Fibroblast of pulmonary artery (primary cell): ENCODE measurements at places on chromosomes 3 and 15.
A peak's percentile ranks its signal among the peaks of the same experiment; 100 is the strongest.

DNA sequence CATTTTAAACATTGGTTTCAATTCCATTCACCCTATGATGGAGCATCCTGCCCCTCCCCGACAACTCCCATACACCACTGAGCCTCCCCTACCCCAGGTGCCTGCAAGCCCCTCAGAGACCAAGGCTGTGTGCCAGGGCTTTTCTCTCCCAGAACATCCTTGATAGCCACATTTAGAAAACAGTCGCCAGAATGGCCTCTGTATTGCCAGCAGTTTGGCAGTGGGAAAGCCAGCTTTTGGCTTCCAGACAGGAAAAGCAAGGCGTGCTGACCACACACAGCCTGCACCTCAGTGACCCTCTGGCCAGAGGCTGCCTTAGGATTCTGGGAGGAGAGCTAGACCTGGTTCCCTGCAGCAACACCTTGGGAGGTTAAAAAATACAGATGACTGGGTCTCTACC lies 18.2 kb upstream of the HRH1 start:
- peak; percentile 46 for DNase-seq

- DNase-seq: no peak
Observed at GRCh38 chr3:32449691-32450090, 53.0 kb downstream of the CMTM6 start.

- peak; percentile 49 for DNase-seq
Observed at GRCh38 chr3:66480666-66481065, 20.2 kb downstream of the LRIG1 start.

GRCh38 chr3:125316246-125316645 lies 58.9 kb downstream of the ZNF148 start:
- no peak for DNase-seq

GRCh38 chr15:82231842-82232241 lies 30.7 kb downstream of the EFL1 start:
- no peak for DNase-seq

- peak; percentile 37 for DNase-seq
Observed at GRCh38 chr3:37945156-37945806, 45.3 kb upstream of the VILL start.

- no peak for DNase-seq
Observed at GRCh38 chr15:101120987-101121386, 130.9 kb downstream of the CHSY1 start.

GRCh38 chr3:129663930-129664646 lies 57.6 kb upstream of the PLXND1 start:
- no peak for DNase-seq

- DNase-seq: no peak
Observed at GRCh38 chr3:147701195-147701594, 292.0 kb downstream of the ZIC1 start.

GRCh38 chr15:63054985-63055384 lies 12.4 kb downstream of the TPM1 start:
- no peak for DNase-seq

DNA sequence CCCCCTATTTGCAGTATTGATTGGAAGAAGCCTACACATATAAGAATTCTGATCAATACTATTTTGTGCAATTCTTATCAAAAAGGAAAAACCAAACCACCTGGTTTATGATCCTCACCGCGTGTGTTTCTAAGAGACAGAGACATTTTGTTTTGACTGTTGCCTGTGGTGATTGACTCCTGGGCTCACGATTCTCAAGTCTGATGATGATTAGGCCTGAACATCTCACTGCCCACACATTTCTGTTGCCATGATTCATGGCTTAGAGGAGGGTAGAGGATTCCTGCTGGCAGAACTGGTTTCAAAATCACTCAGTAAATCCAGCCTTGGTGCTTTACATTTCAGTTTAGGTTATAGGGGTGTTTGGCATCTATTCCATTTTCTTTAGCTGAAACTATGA lies 88.3 kb upstream of the UBE3A start:
- no peak for DNase-seq

GRCh38 chr3:191361456-191361855 lies 31.1 kb upstream of the UTS2B start:
- DNase-seq: no peak

DNA sequence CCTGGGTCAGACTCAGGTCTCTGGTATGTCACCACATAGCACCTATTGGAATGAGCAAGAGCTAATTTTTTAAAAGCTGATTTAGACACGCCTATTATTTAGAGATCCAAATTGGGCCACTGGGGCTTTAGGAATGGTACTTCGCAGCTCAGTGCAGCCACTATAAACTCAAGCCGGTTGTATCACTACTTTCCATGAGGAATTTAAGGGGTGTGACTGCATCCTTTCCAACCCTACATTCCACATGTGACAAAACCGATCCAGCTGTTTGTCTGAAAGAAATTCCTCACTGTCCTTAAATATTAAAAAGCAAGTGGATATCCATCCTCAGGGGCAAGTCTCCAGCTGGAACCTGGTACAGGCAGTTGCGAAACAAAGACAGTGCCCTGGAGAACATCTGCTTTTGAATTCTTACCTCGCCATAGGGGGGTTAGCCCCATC lies 12.8 kb downstream of the VGLL3 start:
- DNase-seq: peak; percentile 44

GRCh38 chr15:91853948-91854638 lies 585 bp downstream of the SLCO3A1 start:
- DNase-seq: peak; percentile 11

- DNase-seq: no peak
Observed at GRCh38 chr3:9074079-9074478, 110.8 kb upstream of the RAD18 start.

DNA sequence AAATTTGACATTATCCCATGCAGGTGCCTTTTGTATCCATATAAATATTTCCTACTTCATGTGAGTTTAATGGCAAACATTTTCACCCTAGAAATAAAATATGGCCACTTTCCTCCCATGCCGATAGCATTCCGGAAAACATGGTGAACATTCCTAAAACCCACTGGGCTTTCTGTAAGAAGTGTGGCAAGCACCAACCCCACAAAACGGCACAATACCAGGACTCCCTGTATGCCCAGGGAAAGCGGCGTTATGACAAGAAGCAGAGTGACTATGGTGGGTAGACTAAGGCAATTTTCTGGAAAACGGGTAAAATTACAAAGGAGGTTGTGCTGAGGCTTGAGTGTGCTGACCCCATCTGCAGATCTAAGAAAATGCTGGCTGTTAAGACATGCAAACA lies 7.6 kb downstream of the ANXA2 start:
- no peak for DNase-seq

DNA sequence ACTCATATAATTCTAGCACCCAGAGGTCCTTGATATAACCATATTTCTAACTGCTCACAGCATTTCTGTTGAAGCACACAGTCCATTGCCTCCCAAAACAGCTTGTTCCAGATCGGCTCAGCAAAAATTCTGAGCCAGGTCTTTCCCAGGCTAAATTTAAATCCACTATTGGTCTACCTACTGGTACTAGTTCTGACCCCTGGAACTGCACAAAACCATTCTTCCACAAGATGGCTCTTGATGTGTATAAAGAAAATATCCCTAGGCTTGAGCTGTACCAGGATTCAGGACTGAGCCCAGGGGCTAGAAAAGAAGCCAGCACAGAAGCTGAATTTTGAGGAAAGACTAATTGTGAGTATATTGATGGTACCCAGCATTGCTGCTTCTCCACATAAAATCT lies 75.4 kb upstream of the ABHD17C start:
- DNase-seq: peak; percentile 56

DNA sequence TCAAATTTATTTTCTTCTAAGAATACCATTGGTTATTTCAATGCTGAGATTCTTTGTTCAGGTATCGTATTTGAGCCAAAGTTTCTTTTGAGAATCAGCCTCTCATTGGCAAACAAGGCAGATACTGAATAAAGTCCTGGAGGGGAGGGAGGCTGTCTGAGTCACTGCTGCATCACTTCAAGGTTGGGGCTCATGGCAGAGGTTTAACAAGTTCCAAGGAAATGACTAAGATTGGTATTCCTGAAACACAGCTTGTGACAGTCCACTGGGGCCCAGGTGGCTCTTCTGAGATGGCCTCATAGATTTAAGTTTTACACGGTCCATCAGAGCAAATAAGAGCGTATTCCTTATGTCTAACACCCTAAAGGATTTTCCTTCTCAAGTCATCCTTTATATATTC lies 213.8 kb upstream of the STAC start:
- peak; percentile 68 for DNase-seq

- no peak for DNase-seq
Observed at GRCh38 chr15:66704803-66705153, 2.7 kb downstream of the SMAD6 start.

DNA sequence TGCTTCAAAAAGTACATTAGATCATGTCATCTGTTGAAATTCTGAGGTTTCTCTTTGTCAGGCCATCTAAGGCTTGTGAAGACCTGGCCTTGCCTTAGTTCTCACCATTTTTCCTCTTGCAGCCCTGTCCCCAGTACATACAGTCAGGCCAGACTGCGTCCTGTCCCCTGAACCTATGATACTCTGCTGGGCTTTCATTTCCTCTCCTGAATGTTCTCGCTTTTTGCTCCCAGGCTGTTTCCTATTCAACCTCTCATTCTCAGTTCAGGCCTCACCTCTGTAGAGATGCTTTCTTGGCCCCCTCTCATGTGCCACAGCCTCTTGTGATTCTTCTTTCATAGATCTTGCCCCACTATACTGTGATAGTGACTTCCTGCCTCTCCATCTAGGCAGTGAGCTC lies 648.8 kb upstream of the KCNMB2 start:
- no peak for DNase-seq
